ENCODE measurements at places on chromosomes 2 and 18.

DNA sequence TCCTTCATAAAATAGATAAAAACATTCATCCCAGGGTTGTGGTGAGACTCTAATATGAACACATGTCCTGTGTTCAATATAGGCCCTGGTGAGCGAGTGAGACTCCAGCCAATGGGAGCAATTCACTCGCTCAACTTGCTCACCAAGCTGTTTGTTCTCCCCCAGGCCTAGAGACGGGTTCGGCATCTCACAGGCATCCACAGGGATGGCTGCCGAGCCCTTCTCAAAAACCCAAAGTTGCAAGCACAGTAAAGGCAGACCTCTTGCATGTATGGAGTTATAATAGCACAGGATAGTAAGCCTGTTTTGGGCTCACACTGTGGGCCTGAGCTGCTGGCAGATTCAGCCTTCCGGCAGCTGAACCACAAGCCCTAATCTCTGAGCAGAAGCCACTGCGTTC is 15.7 kb downstream of the PARD6G start:
- no peak for DNase-seq

DNA sequence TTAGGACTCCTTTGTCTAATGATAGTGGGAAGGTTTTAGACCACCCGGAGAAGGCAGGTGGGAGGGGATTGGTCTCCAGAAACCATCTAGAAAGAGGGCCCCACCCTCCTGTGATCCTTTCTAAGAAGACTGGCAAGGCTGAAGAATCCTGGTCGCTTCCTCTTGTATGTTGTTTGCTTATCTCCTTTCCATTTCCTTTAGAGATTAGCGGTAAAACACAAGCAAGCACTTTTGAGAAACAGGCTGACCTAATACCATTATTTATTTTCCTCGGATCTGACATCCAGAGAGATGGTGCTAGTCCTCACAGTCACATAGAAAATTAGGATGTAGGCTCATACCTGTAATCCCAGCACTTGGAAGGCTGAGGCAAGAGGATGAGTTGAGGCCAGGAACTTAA is 45.2 kb upstream of the SPRED2 start:
- DNase-seq: peak; percentile 10

DNA sequence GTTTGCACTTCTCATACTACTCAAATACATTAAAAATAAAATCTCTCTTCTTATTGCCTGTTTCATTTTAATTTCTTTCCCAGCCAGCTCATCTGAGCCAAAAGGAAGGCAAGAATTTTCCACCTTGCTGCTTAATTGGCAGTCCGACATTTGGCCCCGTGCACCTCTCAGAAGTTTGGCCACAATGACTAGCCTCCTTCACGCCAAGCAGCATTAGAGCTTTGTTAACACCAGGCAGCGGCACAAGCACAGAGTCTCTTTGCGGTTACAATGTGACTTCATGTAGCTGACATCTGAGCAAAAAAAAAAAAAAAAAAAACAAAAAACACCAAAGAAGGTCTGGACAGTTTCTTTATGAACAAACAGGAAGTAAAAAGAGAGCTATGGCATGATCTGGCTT is 248.9 kb downstream of the OSR1 start:
- DNase-seq: no peak

GRCh38 chr18:80203249-80203648 is 44.1 kb downstream of the PARD6G start:
- no peak for DNase-seq

GRCh38 chr2:48461721-48462120 is 68.2 kb upstream of the STON1 start:
- DNase-seq: peak; percentile 50

DNA sequence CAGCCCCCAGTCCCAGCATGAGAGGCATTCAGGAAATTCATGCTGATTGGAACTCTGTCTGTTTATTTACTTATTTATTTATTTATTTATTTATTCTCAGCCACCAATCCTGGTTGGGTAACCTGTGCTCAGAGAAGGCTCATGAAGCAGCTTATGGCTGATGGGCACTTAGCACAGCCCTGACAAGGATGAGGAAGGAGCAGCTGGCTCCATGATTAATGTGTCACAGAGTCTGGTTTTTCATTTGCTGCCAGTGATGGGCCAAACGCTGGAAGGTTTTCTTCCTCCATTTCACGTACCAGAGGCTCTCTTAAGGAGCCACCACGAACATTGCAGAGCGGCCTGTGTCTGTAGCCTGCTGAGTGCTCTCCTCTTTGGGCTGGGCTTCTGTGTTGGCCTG is 28.3 kb upstream of the KCNS3 start:
- no peak for DNase-seq

DNA sequence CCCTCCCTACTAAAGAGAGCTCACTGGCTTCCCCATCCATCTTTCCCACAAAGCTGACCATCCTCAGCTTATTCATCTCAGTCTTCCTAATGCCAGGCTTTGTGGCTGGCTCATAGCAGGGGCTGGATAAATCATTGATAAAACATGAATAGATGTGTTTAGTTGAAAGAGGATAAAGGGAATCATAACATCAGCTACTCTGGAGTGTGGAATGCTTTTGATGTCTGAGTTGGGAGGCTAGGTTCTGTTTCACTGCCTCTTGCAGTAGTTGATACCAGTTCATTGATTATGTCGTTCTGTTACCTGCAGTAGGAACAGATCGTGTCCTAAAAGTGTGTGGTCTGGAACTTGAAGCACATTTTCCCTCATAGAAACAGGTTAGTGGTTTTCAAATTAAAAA is 66.3 kb upstream of the HK2 start:
- no peak for DNase-seq

- DNase-seq: no peak
Measured at GRCh38 chr2:73935641-73936040, 9.0 kb downstream of the DGUOK start.

GRCh38 chr2:3241971-3242746 is 135.5 kb downstream of the EIPR1 start:
- no peak for DNase-seq

DNA sequence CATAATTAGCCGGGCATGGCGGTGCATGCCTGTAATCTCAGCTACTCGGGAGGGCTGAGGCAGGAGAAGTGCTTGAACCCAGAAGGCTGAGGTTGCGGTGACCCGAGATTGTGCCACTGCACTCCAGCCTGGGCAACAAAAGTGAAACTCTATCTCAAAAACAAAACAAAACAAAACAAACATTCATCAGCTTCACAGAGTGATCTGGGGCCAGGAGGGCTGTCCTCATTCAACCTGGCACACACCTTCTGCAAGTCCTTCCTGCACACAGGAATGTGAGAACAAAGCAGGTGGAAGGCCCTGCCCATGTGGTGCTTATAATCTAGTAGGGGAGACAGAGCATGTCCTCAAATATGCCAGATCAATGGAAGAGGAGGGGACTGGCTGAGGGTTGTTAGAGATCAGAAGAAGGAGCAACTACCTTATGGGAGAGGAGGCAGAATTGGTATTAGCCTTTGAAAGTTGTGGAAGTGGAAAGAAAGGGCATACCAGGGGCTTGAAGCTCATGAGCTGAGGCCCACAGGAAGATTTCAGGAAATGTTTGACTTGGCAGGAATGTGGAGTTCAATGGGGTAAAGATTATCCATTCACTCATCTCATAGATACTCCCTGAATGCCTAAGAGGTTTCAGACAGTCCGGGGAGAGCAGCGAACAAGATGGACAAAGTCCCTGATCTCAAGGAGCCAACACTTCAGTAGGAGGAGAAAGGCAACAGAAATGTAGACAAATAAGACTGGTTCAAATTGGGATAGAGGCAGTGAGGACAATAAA is 155.3 kb upstream of the SIX3 start:
- no peak for DNase-seq

DNA sequence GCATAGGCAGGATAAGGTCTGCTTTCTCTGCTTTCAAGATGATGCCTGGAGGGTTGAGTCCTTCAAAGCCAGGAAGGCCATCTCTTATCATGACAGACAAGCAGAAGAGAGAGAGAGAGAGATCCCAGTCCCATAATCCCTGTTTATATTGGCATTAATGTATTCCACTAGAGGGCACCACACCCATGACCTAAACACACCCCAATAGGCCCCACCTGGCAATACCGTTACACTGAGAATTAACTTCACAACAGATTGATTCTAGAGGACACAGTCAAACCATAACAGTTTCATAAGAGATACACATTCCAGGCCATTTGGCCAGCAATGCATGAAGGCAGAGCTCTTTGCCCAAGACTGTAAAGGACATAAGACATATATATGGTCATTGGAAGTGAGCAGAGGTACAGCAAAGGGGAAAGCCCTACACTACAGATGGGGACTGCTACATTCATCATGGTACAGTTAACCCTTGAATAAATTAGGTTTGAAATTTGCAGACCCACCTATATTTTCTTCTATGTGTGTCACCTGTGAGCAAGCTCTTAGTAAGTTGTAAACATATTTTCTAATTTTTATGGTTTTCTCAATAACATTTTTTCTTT is 1516.1 kb downstream of the RPIA start:
- peak; percentile 6 for DNase-seq

- no peak for DNase-seq
Measured at GRCh38 chr2:149167001-149167780, 128.7 kb downstream of the LYPD6B start.

DNA sequence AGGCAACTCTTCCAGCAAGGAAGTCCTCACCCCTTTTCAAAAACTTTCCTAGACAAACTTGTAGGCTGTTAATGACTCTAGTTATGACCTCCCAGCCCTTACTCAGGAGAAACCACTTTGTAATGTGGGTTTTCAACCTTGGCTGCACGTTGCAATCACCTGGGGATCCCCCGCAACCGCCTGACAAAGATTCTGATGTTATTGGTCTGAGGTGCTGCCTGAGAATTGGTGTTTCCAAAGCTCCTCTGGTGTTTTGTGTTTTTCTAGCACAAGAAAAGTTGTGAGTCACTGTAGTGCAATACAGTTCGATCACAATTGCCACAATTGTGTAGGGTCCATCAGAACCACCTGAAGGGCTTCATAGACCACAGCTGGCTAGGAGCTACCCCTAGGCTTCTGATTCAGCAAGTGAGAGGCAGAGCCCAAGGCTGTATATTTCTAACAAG is 121.6 kb downstream of the SP100 start:
- no peak for DNase-seq

DNA sequence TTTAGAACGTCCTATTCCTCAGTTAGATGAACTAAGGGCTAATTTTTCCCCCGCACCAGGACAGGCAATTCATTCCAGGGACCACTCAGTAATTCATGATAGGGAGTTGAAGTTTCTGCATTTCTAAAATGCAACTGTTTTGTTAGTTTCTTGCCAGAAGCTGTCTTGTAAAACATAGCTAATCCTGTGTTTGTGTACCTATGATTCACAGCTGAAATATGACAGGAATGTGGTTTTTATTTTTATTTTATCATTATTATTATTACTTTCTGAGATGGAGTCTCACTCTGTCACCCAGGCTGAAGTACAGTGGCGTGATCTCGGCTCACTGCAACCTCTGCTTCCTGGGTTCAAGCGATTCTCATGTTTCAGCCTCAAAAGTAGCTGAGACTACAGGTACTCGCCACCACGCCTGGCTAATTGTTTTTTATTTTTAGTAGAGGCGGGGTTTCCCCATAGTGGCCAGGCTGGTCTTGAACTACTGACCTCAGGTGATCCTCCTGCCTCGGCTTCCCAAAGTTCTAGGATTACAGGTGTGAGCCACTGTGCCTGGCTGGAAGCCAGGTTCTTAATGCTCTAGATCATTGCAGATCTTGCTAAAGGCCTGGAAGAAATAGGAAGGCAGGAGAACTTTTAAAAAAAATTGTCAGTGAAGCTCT is 154.8 kb upstream of the FHL2 start:
- no peak for DNase-seq

- no peak for DNase-seq
Measured at GRCh38 chr2:138029276-138029675, 65.0 kb downstream of the HNMT start.

- no peak for DNase-seq
Measured at GRCh38 chr2:217307023-217307422, 447.2 kb upstream of the TNP1 start.

DNA sequence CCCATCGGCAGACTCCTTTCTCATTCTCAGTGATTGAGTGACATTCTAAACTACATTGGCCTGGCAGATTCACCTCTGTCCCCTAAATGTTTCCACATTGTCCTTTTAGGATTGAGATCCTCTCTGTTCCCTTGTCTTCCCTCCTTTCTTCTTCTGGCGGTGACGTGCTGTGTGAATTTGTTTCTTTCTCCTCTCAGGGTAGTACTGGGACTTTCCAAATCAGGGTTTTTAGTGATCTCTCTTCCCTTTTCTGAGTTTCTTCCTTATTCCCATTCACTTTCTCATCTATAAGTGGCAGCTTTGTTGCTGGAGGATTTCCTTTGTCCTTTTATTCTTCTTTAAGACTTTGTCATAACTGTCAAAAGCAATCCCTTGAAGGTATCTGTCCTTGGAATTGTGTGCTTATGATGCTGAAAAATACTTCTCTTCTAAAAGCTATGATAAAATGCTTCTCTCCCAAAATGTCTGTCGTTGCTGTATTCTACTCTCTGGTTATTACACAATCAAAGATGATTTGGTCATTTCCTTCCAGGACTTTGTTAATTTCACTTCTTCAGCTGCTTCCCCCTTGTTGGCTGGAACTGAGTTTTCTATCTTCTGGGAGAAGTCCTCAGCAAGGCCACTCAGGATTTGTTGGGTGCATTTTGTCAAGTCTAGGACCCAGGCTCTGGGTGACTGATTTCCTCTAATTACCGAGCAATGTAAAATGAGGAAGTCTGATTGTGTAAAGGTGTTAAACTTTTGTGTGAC is 4.9 kb upstream of the IL1B start:
- DNase-seq: peak; percentile 19

GRCh38 chr2:78237704-78238103 is 715.5 kb upstream of the LRRTM4 start:
- DNase-seq: no peak

GRCh38 chr2:23713351-23713750 is 213.6 kb downstream of the ATAD2B start:
- peak; percentile 7 for DNase-seq

GRCh38 chr2:5464657-5465056 is 227.5 kb upstream of the SOX11 start:
- DNase-seq: no peak

GRCh38 chr2:238706673-238707072 is 141.2 kb upstream of the TWIST2 start:
- peak; percentile 2 for DNase-seq

DNA sequence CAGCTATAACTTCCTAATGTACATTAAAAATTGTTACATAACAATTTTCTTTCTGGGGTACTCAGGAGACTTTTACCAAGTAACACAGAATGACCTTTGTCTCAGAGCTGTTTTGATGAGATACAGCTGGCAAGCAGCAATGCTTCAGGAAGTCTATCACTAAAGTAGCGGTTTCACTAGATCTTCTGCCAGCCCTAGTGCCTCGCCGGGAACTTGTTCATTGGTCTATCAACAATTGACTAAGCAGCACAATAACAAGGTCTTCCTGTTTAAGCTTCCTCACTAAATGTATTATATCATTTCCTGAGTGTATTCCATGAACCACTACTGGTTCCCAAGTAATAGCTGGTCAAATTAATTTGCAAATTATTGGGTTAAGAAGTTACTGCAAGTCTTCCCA is 69.2 kb downstream of the TRIP12 start:
- peak; percentile 89 for DNase-seq
